ENCODE measurements at places on chromosomes 6 and 20.

- no peak for DNase-seq
- H3K36me3 ChIP-seq: no peaks in the 10 kb centered on the region
- no peaks in the 10 kb centered on the region for H3K27me3 ChIP-seq
- no peaks in the 10 kb centered on the region for H3K4me1 ChIP-seq
- no peak overlapping the region for H3K4me3 ChIP-seq
Observed at GRCh38 chr6:146041282-146041681, 12.4 kb downstream of the GRM1 start.

DNA sequence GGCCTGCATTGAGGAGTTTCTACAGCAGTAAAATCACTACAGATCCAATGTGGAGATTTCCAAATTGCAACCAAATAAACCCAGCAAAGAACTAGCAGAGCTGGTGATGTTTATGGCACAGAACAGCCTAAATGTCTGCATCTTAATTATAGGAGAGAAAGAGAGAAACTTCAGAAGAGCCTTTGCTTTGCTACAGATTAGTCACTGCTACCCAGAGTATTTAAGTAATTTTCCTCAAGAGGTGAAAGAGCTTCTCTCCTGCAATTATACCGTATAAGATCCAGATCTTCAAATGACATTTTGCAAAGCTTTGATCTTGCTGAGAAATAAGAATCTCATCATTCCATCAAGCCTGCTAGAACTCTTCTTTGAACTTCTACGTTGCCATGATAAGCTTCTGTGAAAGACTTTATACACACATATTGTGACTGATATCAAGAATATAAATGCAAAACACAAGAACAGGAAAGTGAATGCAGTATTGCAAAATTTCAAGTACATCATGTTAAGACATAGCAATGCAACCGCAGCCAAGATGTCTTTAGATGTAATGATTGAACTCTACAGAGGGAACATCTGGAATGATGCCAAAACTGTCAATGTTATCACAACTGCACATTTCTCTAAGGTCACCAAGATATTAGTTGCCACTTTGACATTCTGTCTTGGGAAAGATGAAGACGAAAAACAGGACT, 48.0 kb downstream of the MKKS start:
- no peaks in the 10 kb centered on the region for H3K36me3 ChIP-seq
- H3K27me3 ChIP-seq: peaks cover 2% of the 10 kb centered on the region
- no peak for DNase-seq
- no peak overlapping the region for H3K27ac ChIP-seq

DNA sequence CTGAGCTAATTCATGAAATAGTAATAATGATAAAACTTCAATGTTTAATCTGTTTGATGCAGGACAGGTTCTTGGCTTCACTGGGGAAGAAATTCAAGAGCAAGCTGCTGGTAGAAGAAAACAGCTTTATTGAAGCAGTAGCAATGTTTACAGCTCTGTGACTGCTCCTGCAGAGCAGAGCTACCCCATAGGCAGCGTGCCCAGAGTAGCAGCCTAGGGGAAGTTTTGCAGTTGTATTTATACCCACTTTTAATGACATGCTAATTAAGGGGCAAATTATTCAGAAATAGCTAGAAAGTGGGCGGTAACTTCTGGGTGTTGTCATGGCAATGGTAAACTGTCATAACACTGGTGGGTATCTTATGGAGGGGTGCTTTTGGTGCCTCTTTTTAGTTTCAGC, 518.0 kb downstream of the RFPL4B start:
- H3K4me1 ChIP-seq: no peaks in the 10 kb centered on the region
- no peak overlapping the region for H3K4me3 ChIP-seq
- no peak overlapping the region for H3K27ac ChIP-seq
- no peak for DNase-seq
- no peaks in the 10 kb centered on the region for H3K36me3 ChIP-seq

GRCh38 chr20:48728042-48728825, 99.6 kb downstream of the PREX1 start:
- peaks cover 79% of the 10 kb centered on the region for H3K4me1 ChIP-seq
- no peak overlapping the region for H3K4me3 ChIP-seq
- H3K27ac ChIP-seq: peak overlapping the region; percentile 22
- no peak for DNase-seq
- no peaks in the 10 kb centered on the region for H3K27me3 ChIP-seq
- H3K36me3 ChIP-seq: peaks cover 87% of the 10 kb centered on the region
